ENCODE measurements at places on chromosomes 3 and 15.
A peak's percentile ranks its signal among the peaks of the same experiment; 100 is the strongest.

- no peak for DNase-seq
Observed at GRCh38 chr3:39438880-39439279, 28.6 kb upstream of the MOBP start.

DNA sequence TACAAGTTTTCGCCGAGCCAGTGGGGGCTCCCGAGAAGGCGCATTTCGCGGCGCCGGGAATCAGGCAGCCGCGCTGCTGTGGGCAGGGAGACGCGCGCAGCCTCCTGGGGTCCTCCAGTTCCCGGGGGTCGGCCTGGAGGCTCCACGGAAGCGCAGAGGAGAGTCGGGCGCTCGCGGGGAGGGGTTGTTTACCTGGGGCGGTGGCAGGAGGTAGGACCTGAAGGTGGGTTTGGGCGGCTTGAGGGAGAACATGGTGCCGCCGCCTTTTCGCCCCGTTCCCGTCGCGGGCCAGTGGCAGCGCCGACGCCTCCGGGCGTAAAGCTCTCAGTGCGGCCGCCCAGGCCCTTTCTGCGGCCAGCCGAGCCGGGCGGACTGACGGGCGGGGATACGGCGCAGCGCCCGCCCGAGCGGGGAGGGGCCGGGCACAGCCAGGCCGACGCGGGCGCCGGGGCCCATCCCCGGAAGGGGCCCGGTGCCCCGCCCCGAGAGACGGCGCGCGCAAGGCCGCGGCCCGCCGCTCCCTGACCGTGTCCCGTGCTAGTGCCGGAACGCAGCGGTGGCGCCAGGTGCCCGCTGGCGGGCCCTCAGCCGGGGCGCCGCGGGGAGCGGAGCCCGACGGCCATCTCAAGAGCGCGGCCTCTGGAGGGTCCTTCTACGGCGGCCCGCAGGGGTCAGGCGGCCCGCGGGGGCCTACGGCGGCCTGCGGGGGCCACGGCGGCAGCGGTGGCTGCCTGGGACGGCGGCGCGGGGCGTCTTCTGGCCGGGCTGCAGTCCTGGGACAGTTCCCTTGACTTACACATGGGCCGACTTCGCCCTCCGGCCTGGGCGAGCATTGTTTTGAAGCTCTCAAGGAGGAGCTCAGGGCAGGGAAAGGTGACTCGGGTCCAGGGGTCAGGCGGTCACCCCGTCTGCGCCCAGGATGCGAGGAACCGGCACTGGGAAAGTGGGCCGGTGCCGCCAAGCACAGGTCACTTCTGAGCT is at the start of gene MTMR10:
MTMR10 (minus strand) TSS at position 374 of the 981 bp plus-strand sequence; CDS start at position 252, 122 bp downstream.
- peak; percentile 86 for DNase-seq

- no peak for DNase-seq
Observed at GRCh38 chr15:33370623-33371020, 59.9 kb downstream of the RYR3 start.

DNA sequence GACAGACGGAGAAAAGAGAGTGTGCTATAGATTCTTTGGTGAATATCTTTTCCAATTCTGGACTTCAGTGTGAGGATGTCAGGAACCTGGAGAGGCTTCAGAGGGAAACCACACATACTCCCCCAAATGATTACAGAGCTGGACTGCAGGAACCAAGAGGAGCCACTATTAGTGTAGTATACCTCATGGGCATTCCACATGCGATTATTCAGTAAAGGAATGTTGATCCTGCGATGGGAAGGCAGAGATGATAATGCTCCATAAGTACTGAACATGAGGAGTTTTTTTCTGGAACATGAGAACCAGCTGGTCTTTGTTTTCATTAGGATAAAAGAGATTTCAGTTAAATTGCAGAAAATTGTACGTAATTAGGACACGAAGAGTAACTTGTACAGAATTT is 18.7 kb downstream of the STARD9 start:
- DNase-seq: no peak

- peak; percentile 65 for DNase-seq
Observed at GRCh38 chr3:151395806-151396205, 11.3 kb upstream of the P2RY12 start.

DNA sequence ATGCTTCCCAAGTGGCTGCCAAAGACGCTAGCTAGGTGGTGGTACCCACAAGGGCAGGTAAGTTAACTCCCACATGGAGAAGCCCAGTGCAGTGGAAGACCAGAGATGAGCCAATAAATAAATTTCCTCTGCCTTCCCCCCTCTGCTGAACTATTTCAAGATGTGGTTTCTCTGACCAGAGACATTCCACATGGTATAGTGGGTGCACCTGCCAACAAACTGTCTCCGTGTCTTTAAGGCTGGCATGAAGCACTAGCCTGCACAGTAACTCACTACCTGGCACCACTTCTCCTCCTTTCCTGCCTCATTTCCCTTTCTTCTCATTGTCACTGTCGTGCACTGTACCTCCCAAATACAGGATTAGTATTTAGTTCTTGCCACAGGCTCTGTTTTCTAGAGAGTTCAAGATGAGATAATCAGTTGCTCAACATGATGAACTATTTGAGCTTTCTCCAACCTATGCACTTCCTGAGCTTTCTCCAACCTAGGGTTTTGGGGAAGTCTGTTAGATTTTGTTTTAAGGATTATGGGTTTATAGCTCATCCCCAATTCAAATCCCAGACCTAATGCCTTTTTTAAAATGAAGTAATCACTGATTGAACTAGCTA is 8.4 kb upstream of the CRTAP start:
- DNase-seq: no peak

DNA sequence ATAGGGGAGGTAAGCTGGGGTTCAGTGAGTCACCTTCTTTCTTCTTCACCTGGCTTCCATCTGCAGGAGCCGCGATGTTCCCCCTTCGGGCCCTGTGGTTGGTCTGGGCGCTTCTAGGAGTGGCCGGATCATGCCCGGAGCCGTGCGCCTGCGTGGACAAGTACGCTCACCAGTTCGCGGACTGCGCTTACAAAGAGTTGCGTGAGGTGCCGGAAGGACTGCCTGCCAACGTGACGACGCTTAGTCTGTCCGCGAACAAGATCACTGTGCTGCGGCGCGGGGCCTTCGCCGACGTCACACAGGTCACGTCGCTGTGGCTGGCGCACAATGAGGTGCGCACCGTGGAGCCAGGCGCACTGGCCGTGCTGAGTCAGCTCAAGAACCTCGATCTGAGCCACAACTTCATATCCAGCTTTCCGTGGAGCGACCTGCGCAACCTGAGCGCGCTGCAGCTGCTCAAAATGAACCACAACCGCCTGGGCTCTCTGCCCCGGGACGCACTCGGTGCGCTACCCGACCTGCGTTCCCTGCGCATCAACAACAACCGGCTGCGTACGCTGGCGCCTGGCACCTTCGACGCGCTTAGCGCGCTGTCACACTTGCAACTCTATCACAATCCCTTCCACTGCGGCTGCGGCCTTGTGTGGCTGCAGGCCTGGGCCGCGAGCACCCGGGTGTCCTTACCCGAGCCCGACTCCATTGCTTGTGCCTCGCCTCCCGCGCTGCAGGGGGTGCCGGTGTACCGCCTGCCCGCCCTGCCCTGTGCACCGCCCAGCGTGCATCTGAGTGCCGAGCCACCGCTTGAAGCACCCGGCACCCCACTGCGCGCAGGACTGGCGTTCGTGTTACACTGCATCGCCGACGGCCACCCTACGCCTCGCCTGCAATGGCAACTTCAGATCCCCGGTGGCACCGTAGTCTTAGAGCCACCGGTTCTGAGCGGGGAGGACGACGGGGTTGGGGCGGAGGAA is 2.6 kb downstream of the ISLR2 start:
- no peak for DNase-seq

DNA sequence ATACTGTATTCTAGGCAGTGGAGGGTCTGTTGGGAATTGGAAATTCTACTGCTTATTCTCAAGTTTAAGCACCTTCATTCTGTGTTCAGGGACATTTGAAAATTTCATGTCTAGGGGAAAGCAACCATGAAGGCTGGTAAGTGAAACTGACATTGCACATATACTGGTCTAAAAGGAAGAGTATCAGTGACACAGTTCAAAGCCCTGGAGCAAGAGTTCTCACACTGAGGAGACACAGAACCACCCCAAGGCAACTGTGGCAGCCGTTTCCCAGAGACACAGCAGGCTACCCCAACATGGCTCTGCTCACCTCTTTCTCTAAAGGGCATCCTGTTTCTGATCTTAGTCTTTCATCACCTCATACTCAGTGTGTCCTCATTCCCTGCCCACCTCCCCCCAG is 67.5 kb downstream of the KCNMB2 start:
- no peak for DNase-seq

DNA sequence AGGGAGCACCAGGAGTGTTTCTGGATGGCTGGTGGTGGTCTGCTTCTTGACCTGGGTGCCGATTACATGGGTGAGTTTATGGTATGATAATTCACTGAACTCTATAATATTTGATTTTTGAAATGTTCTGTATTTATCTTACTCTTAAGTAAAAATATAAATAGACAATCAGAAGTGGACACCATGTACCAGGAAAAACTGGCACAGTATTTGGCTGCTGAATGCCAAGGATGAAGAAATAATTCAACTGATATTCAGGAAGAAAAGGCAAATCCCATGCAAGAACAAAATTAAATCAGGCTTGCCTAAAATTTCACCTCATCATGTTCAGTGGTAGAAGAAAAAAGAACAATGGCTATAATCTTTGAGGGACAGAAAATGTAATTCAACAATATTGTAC is 51.6 kb downstream of the CRTAP start:
- DNase-seq: no peak

- DNase-seq: peak; percentile 71
Observed at GRCh38 chr15:68817304-68818065, 3.2 kb downstream of the ANP32A start.

DNA sequence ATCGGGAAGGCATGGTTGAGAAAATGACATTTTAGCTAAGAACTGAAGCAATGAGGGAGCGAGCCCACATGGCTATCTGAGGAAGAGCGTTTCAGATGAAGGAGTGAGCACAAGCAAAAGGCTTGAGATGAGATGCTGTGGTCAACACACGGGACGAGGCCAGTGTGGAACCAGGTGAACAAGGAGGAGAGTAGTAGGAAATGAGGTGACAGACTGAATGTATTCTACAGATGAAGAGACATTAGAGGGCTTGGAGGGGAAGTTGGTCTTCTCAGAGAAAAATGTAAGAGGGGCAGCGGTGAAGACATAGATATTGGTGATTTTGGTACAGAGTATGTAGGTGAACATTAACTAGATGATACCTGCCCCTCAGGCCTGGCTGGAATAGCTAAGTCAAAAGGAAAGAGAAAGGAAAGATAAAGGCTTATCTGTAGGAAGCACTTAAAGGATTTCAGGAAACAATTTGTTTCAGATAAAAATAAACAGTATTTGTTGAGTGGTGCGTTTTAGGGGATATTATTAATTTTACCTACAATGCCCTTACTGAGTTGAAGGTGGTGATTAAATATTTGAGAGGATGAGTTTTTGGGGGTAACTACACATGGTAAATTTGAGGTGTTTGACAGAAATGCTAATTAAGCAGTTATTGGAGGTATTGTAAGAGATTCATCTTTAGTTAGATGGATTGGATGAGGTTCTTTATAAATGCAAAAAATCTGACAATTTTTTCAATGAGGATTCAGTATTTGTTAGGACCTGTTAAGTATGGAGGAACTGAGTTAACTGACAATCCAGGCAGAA is 57.0 kb downstream of the SLTM start:
- DNase-seq: no peak

GRCh38 chr3:156479604-156480003 is 75.3 kb downstream of the SSR3 start:
- DNase-seq: no peak

GRCh38 chr3:46923559-46924350 is 46.2 kb downstream of the PTH1R start:
- DNase-seq: peak; percentile 28

DNA sequence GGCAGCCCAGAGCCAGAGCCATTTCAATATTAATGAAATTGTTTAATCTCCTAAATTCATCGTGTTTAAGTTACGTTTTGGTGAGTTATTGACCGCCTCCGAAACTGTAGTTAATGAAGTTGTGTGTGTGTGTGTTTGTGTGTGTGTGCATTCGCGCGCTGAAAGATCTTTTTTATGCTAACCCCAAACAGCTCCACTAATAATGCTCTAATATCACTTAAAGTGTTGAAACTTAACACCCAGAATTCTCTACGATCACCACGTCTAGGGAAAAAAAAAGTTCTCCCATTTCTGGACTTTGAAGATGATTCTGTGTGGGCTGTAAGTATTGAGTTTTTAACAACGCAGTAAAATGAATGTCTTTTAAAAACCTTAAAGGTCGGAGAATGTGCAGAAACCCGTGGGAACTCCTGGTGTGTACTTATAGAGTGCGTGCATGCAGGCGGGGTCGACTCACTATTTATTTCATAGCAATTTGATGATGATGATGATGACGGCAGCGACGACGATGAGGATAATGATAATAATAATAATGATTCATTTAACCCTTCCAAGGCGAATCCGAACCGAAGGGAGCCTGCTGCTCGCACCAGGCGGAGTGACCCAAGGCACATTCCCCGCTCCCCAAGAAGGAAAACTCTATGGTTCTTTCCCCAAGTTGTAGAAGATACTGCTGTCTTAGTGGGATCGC is 1.4 kb upstream of the FOXB1 start:
- no peak for DNase-seq

DNA sequence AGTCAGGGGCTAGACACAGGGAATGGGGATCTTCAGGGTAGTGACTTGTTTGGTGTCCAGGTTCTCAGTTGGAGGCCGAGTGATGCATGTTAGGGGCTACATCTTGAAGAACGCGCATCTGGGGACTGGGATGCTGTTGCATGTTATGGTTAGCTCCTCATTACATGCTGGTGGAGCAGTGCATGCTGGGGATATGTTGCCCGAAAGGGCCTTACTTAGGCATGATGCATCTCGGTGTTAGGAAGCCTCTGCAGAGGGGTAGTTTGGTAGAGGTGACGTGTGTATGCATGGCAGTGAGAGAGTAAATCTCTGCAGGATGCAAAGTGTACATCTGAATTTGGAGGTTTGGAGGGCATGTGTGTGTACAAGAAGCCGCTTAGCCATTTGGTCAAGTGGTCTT is 2.4 kb downstream of the EIF4G1 start:
- no peak for DNase-seq

DNA sequence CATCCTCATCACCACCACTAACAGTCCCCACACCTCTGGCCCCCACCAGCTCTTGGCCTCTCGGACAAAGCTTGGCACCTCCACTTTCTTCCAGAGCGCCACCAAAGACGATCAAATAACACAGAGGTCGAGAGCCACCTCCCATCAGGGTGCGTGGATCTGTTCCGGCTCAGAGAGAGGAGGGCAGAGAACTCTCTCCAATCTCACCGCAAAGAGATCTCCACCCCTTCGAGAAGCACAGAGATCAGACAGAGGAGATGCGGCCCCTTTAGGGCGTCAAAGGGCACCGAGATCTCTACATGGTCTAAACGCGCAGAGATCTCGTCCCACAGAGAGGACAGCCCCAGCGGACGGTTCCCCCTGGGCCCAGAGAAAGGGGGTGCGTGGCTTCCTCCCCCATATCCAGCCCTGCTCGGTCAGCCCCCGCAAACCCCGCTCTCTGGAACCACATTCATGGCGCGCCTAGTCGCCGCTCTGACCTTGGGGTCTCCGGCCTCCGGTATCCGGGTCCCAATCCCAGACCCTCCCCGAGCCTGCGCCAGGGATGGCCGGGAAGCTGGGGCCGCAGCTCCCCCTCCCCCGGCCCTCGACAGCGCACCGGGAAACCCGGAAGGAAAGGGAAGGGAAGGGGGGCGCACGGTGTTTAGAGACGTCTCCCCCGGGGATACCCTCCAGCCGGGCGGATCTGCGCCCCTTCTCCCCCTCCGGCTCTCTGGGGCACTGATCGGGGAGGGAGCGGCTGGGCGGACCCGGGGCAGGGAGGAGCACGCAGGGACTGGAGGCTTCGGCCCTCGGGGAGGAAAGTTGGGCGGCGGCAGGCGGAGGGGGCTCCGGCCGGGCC is 608 bp downstream of the SCN5A start:
- no peak for DNase-seq

GRCh38 chr15:50824514-50824913 is 59.0 kb upstream of the SPPL2A start:
- DNase-seq: no peak

Measured in Daoy (cell line).